ENCODE measurements at places on chromosomes 6 and 20. TPM values are rescaled to one million over a fixed set of nuclear protein-coding genes. Genes with fewer than 3 reads are reported as not detected.
A peak's percentile ranks its signal among the peaks of the same experiment; 100 is the strongest.

GRCh38 chr20:1622450-1622849 is 2.6 kb upstream of the SIRPB1 start:
- no peak for DNase-seq
- H3K36me3 ChIP-seq, result no peaks in the 10 kb centered on the region

- no peak overlapping the region for H3K4me3 ChIP-seq
- H3K36me3 ChIP-seq, result no peaks in the 10 kb centered on the region
- no peaks in the 10 kb centered on the region for H3K27me3 ChIP-seq
- H3K4me1 ChIP-seq, result peaks cover 9% of the 10 kb centered on the region
- DNase-seq, result no peak
Measured at GRCh38 chr6:84892671-84893070, 128.3 kb upstream of the TBX18 start.

DNA sequence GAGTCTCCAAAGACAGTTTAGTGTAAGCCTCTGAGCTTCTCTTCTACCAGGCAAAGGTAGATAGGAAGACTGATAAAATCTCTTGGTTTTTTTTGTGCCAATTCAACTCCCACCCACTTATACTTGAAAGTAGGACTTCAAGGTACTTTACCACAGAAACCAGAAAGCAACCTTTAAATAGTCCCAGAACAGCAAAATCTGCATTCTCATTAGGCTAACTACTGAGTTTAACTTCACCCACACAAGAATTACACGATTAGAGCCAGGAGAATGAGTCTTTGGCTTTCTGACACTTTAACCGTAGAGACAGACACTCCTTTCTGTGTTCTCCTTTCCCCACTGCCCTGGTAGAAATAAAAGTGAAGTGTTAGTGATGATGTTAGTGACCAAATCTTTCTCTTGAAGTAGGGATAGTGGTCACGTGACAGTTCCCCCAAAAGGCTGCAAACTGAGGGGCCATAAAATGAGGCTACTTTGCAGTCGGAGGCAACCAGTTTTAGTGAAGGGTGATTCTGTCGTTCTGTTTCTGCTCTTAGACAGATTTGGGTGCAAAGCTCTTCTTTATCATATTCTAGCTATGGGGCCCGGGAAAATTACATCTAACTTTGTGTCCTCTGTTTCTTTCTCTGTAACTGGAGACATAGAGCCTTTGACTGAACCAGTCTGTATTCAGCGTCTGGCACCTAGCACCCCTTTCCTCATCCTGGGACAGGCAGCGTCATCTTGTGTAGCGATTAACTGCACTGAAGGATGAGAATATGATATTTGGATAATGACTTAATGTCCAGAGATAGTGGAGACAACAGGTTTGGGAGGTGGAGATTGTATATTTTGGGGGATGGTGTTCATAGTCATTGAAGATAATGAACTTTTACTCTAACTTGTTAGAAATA is 206.4 kb upstream of the CITED2 start:
- no peak overlapping the region for H3K4me3 ChIP-seq
- H3K27me3 ChIP-seq, result no peaks in the 10 kb centered on the region
- no peaks in the 10 kb centered on the region for H3K36me3 ChIP-seq
- H3K27ac ChIP-seq, result no peak overlapping the region
- H3K4me1 ChIP-seq, result peaks cover 29% of the 10 kb centered on the region

DNA sequence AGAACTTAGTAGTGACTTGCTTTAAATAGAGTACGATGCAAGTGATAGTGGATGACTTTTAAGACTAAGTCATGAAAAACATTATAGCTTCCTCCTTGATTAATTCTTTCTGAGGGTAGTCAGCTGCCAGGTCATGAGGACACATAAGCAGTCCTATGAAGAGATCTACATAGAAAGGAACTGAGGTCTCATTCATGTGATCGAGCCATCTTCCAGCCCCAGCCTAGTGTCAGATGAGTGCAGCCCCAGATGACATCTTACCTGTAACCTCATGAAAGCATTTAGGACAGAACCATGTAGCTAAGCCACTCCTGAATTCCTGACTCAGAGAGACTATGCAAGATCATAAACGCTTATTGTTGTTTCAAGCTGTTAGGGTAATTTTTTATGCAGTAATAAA is 67.7 kb downstream of the AK9 start:
- H3K36me3 ChIP-seq, result no peaks in the 10 kb centered on the region
- H3K27ac ChIP-seq, result no peak overlapping the region
- no peaks in the 10 kb centered on the region for H3K27me3 ChIP-seq
- no peak overlapping the region for H3K4me3 ChIP-seq
- H3K4me1 ChIP-seq, result no peaks in the 10 kb centered on the region

- H3K4me3 ChIP-seq, result peak overlapping the region; percentile 26
- DNase-seq, result no peak
- no peaks in the 10 kb centered on the region for H3K27me3 ChIP-seq
- H3K36me3 ChIP-seq, result peaks cover 8% of the 10 kb centered on the region
- peaks cover 58% of the 10 kb centered on the region for H3K4me1 ChIP-seq
Measured at GRCh38 chr6:116451916-116452315, 9.3 kb upstream of the CALHM6 start.

GRCh38 chr6:15588971-15589634 is 73.7 kb downstream of the DTNBP1 start:
- H3K27ac ChIP-seq, result no peak overlapping the region
- H3K4me3 ChIP-seq, result no peak overlapping the region
- H3K4me1 ChIP-seq, result no peaks in the 10 kb centered on the region
- H3K27me3 ChIP-seq, result no peaks in the 10 kb centered on the region

Gene CLDN20
- total RNA-seq, result not detected

Gene DNMT3B
- total RNA-seq, result 8.4 TPM

Gene GJE1
- not detected for total RNA-seq

Gene RCAN2
- 2.2 TPM for total RNA-seq

Measured in Calu3 (cell line).